ENCODE measurements at places on chromosomes 5 and 9.

DNA sequence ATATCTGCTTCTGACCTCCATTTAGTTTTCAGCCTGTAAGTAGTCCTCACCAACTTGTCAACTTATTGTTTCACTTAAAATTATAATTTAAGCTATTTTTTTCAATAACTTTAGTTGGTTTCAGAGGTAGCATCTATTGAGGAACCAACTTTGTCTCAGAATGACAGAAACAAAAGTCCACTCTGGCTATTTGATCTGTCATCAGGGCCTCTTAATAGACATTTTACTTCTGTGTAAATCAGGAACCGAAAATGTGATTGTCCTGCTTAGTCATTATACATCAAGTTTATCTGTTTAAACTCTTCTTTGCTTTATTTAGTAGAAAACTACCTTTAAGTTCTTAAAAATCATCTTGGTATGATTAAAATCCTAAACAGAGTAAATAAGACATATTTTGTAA, 820.8 kb upstream of the EDIL3 start:
- no peak for DNase-seq

- DNase-seq = no peak
Measured at GRCh38 chr5:107807431-107807830, 136.7 kb upstream of the EFNA5 start.

DNA sequence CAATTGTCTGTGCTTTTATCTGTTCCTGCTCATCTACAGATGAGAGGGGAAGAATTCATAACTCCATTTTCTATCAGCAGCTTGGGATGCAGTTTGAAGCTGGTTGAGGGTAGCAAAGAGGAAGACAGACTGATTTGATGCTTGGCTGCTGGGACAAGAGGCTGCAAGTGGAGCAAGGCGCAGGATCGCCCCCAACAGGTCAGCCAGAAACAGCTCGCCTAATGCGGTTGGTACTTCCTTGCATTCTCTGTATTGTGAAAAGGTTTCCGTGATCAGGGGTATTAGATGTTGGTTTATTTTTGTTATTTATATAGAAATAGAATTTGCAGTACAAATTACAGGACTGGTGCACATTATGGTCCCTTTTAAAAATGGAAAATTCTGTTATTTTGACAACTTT, 40.6 kb downstream of the ZNF883 start:
- no peak for DNase-seq

GRCh38 chr9:84969736-84970135, 300.2 kb downstream of the NTRK2 start:
- no peak for DNase-seq

- no peak for DNase-seq
Measured at GRCh38 chr5:1227667-1228066, 2.5 kb downstream of the SLC6A18 start.

DNA sequence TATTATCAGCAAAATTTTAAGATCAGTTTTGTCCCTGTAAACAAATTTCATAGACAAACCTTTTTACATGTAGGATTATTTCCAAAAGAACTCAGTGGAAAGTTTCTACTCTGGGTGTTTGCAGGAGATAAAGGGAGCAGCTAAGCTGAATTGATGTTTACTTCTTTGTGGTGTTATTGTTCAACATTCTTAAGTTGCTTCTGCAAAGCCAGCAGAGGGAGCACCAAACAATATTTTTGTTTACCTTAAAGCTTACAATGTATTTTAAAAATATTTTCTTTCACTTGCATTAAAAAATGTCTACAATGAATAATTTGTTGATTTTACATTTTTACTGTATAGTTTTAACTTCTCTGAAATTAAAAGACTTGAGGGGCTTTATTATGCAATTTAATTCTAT, 135.4 kb downstream of the ATG10 start:
- DNase-seq = no peak

DNA sequence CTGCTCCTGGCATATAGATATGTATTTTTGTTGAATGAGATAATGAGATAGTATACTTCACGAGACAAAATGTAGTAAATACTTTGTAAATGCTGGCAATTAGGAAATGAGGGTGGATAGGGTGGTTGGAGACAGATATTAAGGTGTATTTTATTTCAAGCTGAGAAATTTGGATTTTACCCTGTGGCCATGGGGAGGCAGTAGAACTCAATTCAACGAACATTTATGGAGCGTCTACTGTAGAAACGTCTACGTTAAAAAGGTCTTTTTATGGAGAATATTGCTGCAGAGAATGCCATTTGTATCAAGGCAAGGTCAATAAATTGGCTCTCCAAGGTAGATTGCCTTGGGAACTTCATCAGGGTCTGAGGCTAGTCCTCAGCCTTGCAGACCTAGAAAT, 21.5 kb upstream of the RALGPS1 start:
- DNase-seq = no peak

DNA sequence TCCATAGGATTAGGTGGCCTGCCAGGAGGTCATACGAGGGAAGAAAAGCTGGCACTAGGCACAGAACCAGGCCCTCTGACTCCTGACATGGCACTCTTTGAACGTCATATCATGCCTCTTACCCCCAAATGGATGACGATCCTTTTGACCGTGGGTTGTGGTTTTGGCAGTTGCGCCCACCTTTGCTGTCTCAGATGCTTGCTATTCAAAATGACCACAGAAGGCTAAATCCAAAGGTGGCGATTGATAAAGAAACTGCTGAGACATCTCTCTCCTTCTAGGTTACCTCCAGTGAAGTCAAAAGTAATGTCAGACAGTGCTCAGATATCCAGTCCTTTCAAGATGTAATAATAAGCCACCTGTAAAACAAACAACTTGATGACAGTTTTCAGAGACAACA, 385.0 kb downstream of the EFNA5 start:
- no peak for DNase-seq

- no peak for DNase-seq
Measured at GRCh38 chr9:69181908-69182353, 7.9 kb downstream of the TJP2 start.

DNA sequence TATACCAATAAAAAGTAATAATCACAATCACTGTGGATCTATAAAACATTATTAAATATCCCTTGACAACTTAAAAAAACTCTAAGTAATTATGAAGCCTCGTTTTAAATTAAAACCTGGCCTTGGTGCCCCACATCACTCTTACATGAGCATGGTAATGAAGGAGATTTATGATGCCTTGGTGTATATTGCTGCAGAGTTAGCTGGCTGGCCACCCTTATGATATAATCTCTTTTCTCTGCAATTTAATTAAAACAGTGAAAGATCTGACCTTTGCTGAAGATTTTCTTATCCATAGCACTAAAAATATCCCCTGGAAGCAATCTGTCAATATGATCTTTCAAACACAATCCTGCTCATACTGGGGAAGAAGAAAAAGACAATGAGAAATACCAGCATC, 48.8 kb upstream of the PCSK1 start:
- DNase-seq = no peak

DNA sequence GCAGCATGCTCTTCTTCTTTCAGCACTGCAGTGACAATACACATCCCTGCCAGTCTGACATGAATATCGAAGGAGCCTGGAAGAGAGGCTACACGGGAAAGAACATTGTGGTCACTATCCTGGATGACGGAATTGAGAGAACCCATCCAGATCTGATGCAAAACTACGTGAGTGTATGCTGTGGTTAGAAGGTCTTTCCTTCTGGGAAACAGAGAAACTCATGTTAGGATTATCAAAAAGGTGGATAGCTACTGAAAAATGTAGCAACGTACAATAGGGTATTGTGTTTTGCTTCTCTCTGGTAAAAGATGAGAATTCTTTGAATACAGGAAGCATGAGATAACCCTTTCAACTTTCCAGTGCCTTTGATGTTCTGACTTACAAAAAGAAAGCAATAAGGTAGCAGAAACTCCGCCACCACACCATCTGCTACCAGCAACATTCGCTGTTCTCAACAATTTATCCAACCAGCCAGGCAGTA, 133.3 kb downstream of the PCSK5 start:
- DNase-seq = peak; percentile 70

- DNase-seq = no peak
Measured at GRCh38 chr9:86275962-86276361, 6.4 kb downstream of the ISCA1 start.

DNA sequence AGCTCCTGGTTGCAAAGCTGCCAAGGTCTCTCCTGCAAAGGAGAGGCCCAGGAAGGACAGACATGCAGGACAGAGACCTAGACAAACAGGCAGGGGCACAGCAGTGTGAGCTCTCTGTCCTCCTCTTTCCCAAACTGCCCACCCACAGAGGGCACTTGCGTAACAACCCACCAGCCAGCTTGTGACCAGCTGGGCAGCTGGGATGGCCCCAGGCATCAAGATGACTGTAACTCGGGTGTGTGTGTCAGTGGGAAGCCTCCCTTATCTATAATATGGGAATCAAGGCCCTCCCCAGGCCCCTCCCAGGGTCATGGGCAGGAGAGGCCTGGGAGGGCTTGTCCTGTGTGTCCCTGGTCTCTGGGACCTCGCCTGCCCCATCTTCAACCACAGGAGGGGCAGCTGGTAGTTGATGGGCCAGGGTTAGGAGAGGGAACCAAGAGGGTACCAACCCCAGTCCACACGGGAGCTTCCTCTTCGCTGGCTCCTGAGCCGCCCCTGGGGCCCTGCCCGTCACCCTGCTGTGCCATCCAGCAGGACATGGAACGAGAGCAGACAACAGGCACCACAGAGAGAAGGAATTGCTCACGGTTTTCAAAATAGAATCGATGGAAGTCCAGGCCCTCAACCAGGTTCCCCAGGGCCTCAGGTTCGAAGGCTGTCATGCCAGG, 37.9 kb downstream of the SLC6A7 start:
- no peak for DNase-seq

GRCh38 chr9:100927763-100928162, 100.8 kb upstream of the PLPPR1 start:
- DNase-seq = no peak

- DNase-seq = no peak
Measured at GRCh38 chr5:61582205-61582820, 250.3 kb downstream of the ZSWIM6 start.

- DNase-seq = no peak
Measured at GRCh38 chr5:108523360-108523759, 141.5 kb upstream of the FBXL17 start.

DNA sequence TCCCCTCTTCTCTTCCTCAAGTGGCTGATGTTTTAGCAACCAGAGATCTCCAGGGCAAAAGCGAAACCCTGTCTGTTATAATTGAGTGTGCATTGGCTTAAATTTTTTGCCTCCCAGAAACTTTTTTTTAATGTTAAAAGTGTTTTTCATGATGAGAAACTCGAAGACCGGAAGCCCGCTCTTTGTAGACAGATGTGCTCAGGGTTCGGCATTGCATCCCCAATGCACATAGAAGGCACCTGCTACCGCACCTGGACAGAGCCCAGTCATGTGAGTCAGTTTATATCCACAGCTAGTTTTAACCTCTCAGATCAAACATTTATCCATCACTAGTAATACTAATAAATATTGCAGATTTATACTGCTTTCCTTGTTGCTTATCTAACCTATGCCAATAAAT, 19.5 kb upstream of the NADK2 start:
- no peak for DNase-seq

DNA sequence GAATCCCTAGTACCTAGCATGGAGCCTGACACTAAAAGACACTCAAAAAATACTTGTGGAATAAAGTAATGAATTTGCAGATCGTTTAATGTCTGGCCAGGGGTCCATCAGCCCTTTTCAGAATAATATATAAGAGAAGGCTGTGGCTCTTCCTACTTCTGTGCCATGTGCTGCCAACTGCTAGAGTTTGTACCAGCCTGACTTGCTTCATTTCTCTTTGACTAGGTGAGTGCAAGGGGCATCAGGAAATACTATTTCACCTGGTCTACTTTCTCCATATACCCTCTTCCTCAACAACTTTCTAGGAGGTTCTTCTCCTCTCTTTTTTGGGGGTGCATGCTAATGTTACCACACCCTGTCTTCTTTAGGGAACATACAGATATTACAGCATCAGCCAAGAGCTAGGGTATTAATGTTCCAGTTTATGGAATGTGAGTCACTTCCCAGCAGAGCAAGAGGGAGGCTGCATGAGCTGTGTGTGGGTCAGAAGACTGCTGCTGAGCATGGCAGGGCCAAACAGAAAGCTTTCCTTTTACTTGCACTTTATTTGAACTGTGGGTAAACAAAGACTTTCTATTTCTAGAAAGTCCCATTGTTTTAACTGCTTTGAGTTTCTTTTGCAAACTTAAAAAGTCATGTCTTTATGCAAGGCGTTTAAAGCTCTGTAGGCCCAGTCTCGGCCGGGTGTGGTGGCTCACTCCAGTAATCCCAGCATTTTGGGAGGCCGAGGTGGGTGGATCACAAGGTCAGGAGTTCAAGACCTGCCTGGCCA, 158.9 kb downstream of the ADAMTSL1 start:
- DNase-seq = no peak

DNA sequence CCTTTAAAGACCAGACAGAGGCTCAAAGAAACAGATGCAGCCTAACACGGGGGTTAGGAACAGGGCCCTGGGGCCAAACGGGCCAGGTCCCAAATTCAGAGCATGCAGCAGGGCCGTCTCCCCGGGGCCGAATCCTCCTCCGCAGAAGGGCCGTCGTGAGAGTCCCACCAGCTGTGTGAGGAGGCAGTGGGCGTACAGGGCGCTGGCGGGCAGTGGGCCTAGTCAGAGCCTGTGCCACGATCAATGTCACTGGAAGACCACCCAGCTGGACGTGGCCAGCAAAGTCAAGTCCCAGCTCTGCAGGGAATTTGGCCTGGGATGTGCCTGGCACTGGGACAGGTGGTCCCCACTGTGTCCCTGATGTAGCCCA, 15.8 kb upstream of the FCN2 start:
- no peak for DNase-seq

DNA sequence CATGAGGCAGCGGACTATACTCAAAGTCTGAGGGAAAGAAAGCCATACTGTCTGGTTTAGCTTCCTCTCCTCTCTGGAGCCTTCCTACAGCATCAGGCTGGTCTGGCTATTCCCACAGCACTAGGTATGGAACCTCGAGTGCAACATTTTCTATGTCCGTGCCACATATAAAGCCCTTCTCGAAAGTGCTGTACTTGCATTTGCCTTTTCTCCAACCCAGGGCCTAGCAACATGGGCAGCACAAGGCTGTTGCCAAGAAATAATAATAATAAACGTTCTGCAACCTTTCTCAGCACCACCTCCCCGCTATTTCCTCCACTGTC, 804 bp downstream of the MED10 start:
- peak; percentile 7 for DNase-seq

- no peak for DNase-seq
Measured at GRCh38 chr9:2086116-2086515, 71.0 kb downstream of the SMARCA2 start.

GRCh38 chr5:14234204-14234603, 91.1 kb downstream of the TRIO start:
- no peak for DNase-seq

Measured in CD4-positive, alpha-beta T cell treated with Interleukin-4 for 4 hours (primary cell).